ENCODE measurements at places on chromosomes 1 and 21.

- no peak for DNase-seq
These were observed 30.7 kb upstream of the KIAA1614 start for GRCh38 chr1:180881806-180882509.

- DNase-seq = peak; percentile 51
These were observed 25.2 kb upstream of the AGO1 start for GRCh38 chr1:35857830-35858229.

DNA sequence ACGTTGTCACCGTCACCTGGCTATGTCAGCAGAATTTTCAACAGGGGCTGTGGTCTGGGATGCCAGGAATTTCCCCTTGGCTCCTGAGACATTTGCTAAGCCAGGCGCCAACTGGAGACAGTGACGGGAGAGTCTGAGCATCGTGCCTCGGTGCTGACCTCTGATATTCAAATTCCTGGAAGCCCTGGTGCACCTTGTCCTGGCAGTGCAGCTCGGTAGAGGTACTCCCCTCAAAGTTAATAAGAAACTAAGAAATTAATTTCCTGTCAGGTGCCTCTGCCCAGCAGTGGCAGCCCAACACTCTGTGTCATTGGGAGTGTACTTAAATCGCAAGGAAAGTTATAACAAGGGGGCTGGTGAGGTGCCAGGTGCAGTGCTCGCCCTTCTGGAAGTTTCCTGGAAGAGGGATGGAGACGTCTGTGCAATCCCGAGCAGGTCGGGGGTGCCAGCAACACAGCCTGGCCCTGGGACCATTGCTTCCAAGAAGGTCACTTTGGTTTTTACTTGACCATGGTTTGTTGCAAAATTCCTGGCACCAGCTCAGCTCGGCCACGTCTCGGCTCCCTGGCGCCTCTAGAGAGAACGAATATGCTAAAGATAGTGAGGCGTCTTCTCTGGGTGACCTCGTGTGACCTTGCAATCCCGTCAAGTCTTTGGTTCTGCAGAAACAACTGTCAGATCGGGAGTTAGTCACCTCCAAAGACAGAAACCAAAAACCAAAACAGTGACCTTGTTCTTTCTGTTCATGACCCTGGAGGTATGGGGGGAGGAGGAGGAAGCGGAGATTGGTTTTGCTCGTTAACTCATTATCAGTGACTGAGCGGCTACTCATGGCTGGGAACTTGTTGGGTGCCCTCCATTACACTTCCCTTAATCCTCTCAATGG lies 149.5 kb upstream of the VAMP3 start:
- DNase-seq = no peak

GRCh38 chr1:222535455-222535854 lies 12.4 kb downstream of the HHIPL2 start:
- DNase-seq = no peak

- no peak for DNase-seq
These were observed 8.5 kb downstream of the SIKE1 start for GRCh38 chr1:114771992-114772391.

GRCh38 chr1:44036409-44037139 lies 5.3 kb upstream of the SLC6A9 start:
- DNase-seq = peak; percentile 84

DNA sequence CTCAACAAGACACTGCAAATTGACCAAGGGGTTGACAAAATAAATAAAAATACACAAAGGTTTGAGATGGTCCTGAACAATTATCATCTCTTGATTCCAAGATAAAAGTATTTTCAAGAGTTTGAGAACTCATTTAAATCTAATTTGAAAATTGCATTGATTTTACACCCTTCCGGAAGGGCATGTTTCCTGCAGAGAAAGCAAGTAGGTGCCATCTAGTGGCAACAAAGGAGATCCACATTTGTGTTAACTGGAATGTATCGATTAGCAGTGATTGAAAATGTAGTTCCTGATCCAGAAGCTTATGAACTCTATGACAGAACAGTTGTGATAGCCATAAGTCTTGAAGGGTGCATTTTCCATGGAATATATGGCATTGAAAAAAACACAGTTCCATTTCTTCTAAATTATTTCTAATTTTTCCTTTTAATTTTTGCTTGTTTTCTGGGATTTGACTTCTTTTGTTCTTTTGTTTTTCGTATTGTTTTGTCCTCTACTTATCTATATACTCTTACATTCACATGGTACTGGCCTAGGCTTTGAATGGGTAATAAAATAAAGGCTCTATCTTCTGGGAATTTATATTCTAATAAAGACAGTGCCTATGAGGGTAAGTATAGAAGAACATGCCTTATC lies 143.7 kb downstream of the DNM3 start:
- no peak for DNase-seq

DNA sequence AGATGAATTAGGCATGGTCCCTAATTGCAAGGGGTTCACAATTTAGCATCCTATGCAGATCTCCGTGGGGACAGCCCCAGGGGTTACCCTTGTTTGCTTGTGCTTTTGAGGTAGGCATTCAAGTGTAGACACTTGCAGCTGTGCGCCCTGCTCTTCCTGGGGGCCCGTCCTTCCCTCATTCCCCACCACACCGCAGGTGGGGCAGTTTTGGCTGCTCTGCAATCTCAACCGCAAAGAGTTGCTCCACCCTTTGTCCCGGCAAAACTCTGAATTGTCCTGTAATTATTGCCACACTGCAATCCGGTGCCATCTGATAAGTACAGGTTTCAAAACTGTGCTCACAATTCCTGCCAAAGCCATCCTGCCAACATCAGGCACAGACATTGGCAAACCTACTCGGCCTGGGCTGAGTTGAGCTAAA lies 65.4 kb upstream of the LYST start:
- no peak for DNase-seq

GRCh38 chr1:240402326-240402725 lies 209.6 kb downstream of the GREM2 start:
- DNase-seq = no peak

DNA sequence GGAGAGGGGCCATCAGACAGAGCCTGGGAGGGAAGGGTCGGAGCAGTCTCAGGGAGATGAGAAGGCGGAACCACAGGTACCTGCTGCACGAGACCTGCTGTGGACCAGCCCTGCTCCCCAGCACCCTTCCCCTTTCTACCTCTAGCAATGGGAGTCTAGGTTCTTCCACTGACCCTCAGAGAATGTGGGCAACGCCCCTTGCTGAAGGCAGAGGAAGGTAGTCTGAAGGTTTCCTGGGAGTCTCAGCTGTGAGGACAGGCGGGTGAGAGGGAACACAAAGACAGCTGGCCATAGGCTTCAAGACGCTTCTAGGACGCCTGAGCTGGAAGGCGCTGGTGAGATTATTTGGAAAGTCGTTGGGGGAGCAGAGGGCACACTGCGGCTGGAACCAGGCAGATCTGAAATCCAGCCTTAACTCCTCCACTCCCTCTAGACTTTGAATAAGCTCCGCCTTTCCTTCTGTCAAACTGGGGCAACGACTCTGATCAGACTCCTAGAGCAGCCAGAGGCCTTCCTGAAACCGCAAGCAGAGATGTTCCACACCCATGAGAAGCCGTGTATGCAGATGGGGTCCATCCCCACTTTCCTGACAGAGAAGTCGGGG lies 18.1 kb downstream of the SLC45A3 start:
- no peak for DNase-seq

GRCh38 chr1:86765073-86765472 lies 60.7 kb downstream of the SH3GLB1 start:
- peak; percentile 30 for DNase-seq

- DNase-seq = no peak
These were observed 9.3 kb downstream of the AHCYL1 start for GRCh38 chr1:109993885-109994284.

Data from adrenal gland (tissue), 19 donors.